ENCODE measurements at places on chromosomes 2 and 18. TPM values are rescaled to one million over a fixed set of nuclear protein-coding genes. Genes with fewer than 3 reads are reported as not detected.

The STAMBP gene
- polyA plus RNA-seq: 63.8 TPM

The GCG gene
- polyA plus RNA-seq: not detected

DNA sequence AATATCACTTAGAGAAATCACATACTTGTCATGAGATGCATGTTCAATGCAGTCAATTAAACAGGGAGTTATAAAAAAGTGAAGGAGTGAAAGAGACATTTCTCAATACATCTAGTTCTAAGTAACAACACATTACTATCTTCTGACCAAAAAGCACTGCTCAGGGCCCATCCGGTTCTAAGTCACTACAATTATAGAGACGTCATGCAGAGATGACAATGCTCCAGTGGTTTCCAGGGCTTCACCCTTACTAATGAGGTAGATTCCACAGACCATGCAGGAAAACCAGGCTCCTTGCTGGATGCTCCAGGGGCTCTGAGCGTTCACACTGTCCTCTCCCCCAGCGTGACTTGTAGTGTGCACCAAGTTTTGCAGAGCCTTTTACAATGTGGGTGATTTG is 88.0 kb downstream of the FTCDNL1 start:
- DNase-seq: no peak

The UGT1A6 gene
- polyA plus RNA-seq: 2.7 TPM

DNA sequence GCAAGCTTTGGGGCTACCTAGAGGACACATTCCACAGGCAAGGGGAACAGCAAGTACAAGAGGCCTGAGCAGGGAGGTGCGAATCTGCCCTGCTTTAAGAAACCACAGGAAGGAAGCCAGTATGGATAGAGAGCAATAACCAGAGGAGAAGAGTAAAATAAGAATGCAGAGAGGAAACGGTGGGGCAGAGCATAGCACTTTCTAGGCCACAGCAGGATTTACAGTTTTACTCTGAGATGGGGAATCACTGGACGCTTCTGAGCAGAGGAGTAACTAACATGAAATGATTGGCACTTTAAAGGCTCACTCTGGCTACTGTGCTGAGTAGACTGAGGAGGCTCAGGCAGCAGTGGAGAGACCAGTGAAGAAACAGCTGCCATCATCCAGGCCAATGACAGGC is 23.8 kb downstream of the AAK1 start:
- DNase-seq: no peak

All from left kidney (tissue), 8 donors.